ENCODE measurements at places on chromosomes 6 and 20.

GRCh38 chr20:31605902-31606803 is 1.1 kb downstream of the ID1 start:
- DNase-seq = no peak

GRCh38 chr20:38267901-38268514 is 7.5 kb upstream of the KIAA1755 start:
- DNase-seq = no peak

DNA sequence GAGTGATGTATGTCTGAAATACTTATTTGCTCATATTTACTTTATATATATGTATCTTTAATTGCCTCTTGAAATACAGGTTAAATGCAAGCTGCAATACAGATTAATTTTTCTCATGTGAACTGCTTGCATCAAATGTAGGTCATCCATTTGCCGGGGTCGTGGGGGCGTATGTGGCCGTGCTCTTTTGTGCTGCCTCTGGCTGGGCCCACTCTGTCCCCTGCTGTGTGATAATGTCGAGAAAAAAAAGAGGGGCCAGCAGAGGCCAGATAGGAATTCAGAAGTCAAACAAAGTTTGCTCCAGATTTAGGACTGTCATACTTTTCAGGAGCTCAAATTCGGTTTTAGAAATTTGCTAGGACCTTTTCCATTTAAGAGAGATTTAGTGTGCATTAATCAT is 459.6 kb upstream of the SOX4 start:
- no peak for DNase-seq

DNA sequence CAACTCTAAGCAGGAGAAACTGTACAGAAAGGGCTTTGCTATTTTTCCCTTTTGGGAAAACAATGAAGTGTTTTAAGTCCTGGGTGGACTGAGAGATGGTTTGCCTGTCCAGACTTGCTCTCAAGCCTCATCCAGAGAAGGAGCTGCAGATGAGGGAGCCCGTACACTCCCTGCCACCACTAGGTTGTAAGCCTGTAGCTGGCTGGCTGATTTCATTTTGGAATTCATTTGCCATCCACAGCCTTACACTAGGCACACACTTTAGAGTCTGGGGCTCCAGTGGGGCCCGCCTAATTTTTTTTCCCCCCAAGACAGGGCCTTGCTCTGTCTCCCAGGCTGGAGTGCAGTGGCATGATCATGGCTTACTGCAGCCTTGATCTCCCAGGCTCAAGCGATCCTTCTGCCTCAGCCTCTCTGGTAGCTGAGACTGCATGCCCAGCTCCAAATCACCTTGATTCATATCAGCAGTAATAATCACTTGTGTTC is 28.4 kb downstream of the POFUT1 start:
- DNase-seq = no peak
